ENCODE measurements at places on chromosomes 4 and X.

DNA sequence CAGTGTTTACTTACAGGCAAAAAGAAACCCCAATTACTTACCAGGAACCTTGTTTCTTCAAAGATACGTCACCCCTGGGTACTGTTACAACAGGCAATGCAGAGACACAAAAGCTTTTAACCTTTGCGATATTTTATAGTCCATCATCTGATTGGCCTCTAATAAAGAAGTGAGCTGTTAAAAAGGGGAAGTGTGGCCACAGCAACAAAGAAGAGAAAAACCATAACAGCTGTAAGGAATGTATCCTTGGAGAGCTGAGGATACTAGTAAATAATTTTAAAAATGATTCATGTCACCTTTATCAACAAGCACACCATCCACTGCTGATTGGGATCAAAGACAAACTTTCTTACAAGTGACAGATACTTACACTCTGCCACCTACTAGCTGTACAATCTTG, 14.1 kb downstream of the GABRA4 start:
- no peak for DNase-seq

GRCh38 chr4:103092245-103092644, 7.4 kb downstream of the BDH2 start:
- no peak for DNase-seq

DNA sequence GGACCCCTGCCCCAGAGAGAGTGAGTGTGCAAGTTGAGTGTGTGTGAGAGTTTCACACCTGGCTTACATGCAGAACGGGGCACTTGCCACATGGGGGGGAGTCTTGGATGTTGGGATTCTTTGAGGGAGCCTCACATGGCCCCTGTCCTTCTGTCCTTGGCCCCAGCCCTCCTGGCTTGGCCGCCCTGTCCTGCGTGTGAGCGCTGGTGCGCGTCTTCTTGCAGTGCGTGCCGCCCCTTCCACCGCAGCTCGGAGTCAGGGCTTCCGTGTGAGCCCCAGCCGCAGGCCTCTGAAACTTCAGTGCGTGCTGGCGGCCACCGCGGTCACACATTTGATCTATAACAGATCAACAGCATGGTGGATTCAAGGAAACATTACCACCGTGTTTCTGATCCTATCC, 30.1 kb upstream of the HGFAC start:
- no peak for DNase-seq

- DNase-seq: no peak
Measured at GRCh38 chr4:4428966-4429875, 42.3 kb downstream of the NSG1 start.

- no peak for DNase-seq
Measured at GRCh38 chrX:137401092-137401491, 164.8 kb upstream of the ZIC3 start.

- DNase-seq: no peak
Measured at GRCh38 chr4:133588306-133588705, 439.2 kb downstream of the PCDH10 start.

DNA sequence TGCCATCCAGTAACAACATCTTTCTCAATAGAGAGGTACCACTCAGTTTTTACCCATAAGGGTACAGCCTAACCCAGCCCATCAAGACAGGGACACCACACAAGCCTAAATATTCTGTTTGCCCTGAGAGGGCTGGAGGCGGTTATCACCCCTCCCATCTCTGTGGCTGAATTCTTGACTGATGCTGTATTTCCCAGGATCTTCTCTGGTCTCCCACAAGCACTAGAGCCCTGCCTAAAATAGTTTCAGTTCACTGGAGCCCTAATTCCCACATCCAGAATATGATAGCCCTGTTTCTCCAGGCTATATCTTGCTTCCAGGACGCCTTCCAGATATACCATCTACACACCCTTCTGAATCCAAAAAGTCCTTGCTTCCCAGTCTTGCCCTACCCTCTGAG, 91.6 kb upstream of the NMU start:
- DNase-seq: no peak

- DNase-seq: no peak
Measured at GRCh38 chr4:55973650-55974049, 24.9 kb downstream of the CEP135 start.

GRCh38 chr4:133694416-133694815, 507.2 kb downstream of the PABPC4L start:
- DNase-seq: no peak

DNA sequence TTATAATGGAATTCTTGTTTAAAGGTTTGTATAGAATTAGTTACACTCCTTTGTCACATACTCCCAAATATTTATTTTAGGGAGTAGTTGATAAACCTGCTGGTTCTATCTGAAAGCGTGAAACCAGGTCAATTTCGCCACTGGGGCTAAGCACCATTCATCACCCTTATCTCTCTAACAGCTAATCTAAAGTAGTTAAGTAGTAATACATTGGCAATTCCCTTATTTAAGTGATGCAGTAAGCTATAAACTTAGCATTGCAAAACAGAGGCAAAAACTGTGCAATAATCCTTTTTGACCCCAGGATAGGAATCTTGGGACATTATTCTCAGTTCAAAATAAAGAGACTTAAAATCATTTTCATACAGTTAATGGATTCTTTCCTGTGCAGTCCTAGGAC, 33.7 kb upstream of the PTPN13 start:
- DNase-seq: no peak

GRCh38 chrX:72705814-72706213, 8.3 kb downstream of the PHKA1 start:
- no peak for DNase-seq

DNA sequence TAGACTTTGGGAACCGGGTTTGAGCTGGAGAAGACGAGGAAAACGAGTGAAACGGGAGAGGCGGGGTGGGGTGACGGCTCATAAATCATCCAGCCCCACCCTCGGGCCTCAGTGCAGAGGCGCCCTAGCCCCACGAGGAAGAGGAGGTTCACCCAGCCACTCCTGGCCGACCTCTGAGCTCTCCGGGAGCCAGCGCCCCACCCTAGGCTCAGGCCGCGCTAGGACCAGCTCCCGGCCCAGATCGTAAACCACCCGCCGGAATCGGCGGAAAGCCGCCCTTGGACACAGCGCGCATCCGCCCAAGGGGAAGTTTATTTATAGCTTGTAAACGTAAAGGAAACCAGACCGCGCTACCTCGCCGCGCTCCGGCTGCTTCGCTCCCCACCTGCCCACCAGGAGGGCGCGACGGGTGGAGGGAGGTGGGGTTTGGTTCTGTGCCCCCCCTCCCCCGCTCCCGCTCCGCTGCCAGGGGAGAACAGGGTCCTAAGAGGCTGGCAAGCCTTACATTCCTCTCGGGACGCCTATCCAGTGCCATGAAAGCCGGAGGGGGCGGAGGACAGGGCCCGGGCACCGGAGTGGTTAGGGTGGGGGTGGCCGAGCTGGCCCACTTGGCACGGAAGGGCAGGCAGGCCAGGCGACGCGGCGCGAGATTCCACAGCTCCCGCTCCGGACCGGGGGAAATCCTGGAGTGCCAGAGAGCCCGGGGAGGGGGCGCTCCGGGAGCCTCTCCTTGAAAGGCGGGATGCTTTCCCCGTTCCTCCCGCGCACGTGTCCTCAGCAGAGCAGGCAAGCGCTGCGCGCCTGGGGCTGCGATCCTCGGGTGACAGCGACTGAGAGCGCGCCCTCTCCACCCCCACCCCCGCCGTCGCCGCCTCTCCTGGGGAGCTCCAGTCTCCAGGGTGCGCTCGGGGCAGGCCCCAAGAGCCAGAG, 84.2 kb downstream of the BCOR start:
- no peak for DNase-seq

DNA sequence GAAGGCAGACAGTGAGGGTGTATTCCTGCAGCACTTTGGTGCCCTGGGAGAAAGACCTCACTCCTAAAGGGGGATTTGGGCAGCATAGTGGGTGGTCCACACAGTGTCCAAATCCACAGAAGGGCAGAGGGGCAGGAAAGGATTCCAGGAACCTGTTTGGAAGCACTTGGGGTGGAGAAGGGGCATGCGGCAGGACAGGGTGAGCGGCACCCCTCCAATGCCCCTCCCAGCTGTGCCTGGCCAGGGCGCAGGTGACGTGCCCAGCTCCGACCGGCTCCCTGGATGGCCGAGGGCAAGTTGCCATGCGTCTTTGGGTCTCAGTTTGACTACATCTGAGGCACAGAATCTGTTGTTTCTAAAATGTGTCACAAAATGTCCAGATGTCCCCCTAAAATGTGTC, 66.5 kb upstream of the HMX1 start:
- DNase-seq: no peak

GRCh38 chrX:133985967-133986683, 731 bp upstream of the GPC3 start:
- no peak for DNase-seq

DNA sequence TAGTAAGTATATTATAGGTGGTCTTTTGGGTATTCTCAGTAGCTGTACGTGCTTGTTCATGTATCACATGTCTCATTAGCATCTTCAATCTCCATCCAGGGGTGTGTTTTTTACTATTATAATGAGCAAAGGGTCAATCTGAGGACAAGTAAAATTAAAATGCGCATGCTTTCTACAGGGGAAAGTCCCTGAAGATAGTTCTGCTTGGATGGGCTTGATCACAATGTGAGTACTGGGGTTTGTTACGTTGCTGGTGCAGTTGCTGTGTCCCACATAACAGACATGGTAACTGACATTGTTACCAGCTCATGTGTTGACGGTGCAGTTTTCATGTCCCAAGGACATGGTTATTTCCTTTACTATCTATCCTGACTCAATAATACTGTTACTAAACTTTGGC, 65.9 kb downstream of the UCHL1 start:
- no peak for DNase-seq

DNA sequence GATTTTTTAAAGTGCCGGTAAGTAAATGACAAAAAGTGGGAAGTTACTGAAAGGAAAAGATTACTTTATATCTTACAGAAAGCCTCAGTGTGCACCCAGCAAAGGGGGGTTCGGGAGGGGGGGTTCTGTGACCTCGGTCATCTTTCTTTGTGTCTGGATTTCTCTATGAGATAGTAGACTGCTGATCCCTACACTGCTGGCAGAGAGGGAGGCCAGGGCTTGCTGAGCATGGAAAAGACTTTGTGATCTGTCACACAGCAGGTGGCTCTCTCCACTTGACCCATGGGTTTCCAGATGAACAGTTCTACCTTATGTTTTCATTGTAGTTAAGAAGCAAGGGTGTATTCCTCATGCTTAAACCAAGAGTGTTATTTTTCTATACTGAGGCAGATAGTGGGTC, 475.6 kb downstream of the PCDH10 start:
- DNase-seq: no peak
